Activated naive CD8-positive, alpha-beta T cell treated with anti-CD3 and anti-CD28 coated beads, Interleukin-2, amount 10 ng/mL, durations not matched to agents 7 days and 5 days (primary cell): ENCODE measurements at places on chromosomes 3 and 15. TPM values are rescaled to one million over a fixed set of nuclear protein-coding genes. Genes with fewer than 3 reads are reported as not detected.

TMEM108 gene
- not detected for total RNA-seq

ROPN1 gene
- total RNA-seq: not detected

ZNF621 gene
- 28.3 TPM for total RNA-seq

DNA sequence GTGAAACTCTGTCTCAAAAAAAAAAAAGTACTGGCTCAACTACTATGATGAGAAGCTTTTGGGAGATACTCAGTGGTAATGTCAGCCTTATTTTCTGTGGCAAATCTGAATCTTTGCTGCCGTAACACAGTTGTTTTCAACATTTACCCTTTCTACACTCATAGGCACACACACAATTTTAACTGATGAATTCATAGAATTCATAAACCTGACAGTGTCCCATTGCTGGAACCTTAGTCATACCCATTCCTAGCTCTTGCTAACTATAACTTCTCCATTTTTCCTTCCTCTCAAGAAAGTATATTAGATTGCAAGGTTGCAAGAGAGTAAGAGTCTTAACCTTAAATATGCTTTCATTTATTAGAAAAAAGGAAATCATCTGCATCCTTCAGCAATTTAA lies 496.6 kb downstream of the FHIT start:
- DNase-seq: no peak

DNA sequence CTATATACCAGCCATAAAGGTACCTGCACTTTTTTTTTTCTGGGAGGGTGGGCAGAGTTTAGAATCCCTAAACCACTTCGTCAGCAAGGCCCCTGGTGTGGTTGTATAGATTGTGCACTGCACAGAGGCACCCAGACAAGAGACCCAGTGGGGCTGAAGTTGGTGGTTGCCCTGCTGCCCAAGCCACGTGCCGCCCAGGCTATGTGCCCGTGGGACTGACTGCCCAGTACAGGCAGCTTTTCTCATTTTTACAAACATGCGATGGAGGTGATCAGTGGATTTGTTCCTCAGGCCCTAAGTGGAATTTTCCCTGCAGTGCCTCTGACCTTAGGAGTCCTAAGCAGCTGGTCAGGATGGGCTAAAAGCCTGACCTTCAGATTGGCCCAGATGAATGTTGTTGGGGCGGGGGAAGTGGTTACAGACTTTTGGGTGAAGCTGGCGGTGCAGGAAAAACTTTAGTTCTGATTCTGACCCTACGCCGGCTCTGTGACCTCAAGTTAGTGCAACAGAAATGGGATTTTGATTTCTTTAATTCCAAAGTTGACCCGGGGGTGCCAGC lies 34.9 kb upstream of the LIMD1 start:
- DNase-seq: no peak

DNA sequence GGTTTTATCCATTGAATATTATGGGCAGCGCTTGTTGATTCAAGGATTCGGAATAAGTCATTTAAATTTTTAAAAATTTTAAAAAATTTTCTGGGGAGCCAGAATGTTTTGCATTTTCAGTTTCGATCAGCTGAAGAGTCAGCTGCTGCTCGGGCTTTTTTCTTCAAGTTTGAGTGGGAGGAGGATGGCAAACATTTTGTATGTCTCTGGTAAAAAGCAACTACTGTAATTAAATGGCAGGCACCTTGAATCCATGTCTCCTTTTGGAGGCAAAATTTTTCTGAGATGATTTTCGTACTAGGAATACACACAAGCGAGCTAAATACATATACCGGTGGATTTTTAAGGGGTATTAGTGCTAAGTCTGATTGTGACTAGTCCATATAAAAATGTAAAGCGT lies 612 bp downstream of the C3orf38 start:
- no peak for DNase-seq

DNA sequence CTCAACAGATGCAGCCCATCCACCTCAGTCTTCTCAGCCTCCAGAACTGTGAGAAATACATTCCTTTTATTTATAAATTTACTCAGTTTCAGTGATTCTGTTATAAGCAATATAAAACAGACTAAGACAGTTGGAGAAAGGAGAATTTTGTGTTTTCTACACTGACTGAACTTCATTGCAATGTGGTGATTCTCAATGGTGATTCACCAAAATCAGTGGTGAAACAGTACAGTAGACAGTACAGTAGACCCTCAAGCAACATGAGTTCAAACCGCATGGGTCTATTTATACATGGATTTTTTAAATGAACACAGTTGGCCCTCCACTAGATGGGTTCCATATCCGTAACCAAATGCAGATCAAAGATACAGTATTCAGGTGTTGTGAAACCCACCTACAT lies 403.1 kb upstream of the TGFBR2 start:
- DNase-seq: no peak

GRCh38 chr15:47383801-47384200 lies 333.5 kb upstream of the SEMA6D start:
- DNase-seq: no peak

GRCh38 chr3:53668872-53669271 lies 174.5 kb downstream of the CACNA1D start:
- DNase-seq: no peak
